ENCODE measurements at places on chromosomes 16 and 17.

DNA sequence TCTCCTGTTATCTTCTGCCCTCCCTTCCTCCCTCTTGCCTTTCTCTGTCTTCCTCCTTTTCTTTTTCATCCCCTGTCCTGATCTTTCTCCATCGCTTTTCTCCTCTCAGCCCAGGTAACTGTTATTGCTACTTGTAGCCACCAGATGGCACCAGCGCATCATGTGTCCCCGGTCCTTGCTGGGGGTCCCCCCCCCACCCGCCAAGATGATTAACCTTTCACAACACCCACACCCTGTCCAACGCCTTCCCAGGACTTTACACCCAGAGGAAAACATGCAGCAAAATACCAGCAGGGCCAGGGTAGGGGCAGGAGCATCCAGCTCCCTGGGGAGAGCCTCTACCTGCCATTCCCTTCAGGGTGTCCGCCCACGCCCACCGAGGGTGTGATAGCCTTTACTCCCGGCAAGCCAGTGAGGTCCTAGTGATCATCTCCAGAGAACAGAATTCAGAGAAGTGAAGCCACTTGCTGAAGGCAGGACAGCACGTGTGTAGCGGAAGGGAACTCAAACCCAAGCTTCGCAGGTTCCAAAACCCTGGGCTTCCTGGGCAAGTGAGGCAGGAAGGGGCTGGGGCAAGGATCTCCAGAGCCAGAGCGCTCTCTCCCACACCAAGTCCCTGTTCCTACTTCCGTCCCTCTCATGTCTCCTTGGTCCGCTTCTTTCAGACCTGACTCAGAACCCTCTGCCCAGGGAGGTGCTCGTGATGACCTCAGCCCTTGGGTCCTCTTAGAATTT, 13.4 kb upstream of the TAC4 start:
- peak; percentile 62 for DNase-seq

- DNase-seq = no peak
These were observed 8.7 kb downstream of the THRA start for GRCh38 chr17:40071313-40072039.

- DNase-seq = no peak
These were observed 1.2 kb upstream of the CD300LG start for GRCh38 chr17:43845766-43846165.

GRCh38 chr16:67396159-67397035, 3.1 kb upstream of the TPPP3 start:
- DNase-seq = no peak

DNA sequence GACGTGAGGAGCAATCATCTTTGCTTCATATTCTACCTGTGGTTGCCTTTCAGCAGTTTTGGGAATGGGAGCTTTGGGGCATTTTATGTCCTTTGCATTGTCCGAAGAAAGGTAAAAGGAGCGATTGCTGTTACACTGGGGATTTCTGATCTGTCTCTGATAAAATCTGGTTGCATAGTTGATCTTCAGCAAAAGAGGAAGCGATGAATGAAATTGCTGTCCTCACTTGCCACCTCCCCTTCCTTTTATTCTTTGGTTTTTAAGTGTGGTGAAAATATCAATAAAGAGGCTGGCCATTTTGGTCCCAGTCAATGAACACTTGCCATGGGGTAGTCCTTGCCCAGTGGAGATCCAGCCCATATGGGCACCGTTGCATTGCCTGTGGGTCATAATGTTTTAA, 236.8 kb downstream of the MSI2 start:
- no peak for DNase-seq

- DNase-seq = no peak
These were observed 169.4 kb downstream of the ABCA8 start for GRCh38 chr17:68785565-68786486.

DNA sequence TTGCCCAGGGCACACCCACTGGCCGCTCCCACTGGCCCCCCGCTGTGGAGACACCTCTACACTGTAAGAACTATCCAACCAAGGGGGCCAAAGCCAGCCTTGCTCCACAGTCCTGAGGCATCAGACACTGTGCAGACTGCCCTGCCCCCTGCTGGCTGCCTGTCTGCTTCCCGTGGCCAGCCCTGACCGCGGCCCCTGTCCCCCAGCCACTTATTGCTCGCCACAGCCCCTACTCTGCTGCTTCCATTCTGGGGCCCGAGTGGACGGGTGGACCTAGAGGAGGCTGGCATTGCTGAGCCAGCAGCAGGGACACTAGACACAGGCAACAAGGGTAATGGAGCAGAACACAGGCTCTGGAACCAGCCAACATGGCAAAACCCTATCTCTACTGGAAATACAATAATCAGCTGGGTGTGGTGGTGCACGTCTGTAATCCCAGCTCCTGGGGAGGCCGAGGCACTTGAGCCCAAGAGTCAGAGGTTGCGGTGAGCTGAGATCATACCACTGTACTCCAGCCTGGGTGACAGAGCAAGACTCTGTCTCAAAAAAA, 19.7 kb upstream of the LRRC37A3 start:
- peak; percentile 69 for DNase-seq

- no peak for DNase-seq
These were observed 22.9 kb downstream of the ABR start for GRCh38 chr17:1156864-1157263.

- DNase-seq = no peak
These were observed 18.4 kb upstream of the TBKBP1 start for GRCh38 chr17:47675380-47676198.

- no peak for DNase-seq
These were observed 34.9 kb downstream of the NDEL1 start for GRCh38 chr17:8470447-8471047.

- no peak for DNase-seq
These were observed 2.6 kb downstream of the FOXF1 start for GRCh38 chr16:86512860-86513470.

DNA sequence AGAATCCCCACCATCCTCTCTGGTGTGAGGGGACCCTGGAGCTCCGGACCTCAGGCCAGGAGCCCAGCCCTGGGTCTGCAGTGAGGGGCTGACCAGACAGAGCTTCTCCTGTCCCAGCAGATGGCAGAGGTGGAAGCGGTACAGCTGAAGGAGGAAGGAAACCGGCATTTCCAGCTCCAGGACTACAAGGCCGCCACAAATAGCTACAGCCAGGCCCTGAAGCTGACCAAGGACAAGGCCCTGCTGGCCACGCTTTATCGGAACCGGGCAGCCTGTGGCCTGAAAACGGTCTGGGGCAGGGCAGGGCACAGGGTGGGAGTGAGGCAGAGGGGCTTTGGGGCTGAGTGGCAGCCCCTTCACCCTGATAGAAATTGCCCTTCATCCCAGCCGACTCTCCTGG, 527 bp downstream of the UNC45B start:
- no peak for DNase-seq

- no peak for DNase-seq
These were observed 29.0 kb downstream of the ZNF750 start for GRCh38 chr17:82810644-82811430.

- DNase-seq = peak; percentile 60
These were observed at the start of gene SNX20 for GRCh38 chr16:50681021-50681885. TSS of gene SNX20 (minus strand) at chr16:50681312. CDS start at chr16:50677526, 3,786 bp downstream.
